Suprapubic skin (tissue), 4 donors: ENCODE measurements at places on chromosomes 7 and 10.

DNA sequence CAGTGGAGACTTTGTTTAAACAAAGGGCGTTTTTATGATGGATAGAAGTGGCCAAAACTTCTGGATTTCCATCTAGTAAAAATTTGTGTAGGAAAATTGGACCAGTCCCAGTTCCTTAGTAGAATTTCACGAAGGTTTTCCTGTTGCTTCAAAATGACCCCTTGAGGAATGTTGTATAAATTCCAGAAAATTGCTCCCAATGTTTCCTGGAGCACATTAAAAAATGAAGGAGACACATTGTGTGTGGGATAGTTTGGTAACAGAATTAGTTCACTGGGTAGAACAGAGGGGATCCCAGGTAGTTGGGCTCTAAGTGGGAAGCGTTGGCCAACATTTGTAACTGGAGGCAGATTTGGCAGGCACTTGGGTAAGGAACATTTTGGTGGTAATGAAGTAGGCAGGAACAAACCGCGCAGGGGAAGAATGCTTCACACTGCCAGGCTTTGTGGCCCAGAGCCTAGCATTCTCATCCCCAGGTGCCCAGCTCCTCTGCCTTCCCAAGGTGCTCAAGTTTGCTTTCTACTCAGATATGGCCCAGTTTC lies 758.6 kb downstream of the AUTS2 start:
- DNase-seq: no peak

DNA sequence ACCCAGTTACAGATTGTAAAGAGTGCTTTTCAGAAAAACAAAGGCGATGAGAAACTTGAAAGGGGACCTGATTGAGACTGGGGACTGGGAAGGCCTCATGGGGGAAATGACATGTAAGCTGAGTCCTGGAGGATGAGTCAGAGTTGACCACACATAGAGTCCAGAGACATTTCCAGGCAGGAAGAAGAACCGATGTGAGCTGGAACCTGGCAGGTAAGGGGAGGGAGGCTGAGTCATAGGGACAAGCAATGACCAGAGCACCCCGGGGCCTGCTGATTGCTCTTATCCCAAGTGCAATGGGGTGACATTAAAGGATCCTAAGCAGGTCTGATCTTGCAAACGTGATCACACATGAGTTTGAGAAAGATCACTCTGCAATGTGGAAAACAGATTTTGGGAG lies 11.7 kb downstream of the TLL2 start:
- DNase-seq: no peak

- no peak for DNase-seq
Observed at GRCh38 chr7:147707926-147708325, 882.6 kb upstream of the C7orf33 start.

- DNase-seq: no peak
Observed at GRCh38 chr7:38282081-38282480, 8.6 kb upstream of the TARP start.

DNA sequence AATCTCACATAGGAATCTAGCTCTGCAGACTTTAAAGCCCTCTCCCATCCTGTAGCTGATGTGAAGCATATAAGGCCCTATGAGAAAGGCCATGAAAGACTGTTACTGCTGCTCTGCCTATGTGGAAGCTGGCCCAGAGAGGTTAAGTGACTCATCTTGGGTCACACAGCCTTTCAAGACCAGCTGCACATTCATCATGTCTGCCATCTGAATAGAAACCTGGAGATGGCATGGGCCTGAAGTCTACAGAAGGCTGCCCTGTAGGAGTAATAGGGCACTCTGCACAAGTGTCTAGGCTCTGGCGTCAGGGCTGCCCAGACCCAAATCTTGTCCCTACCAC lies 59.4 kb upstream of the COL13A1 start:
- no peak for DNase-seq
